ENCODE measurements at places on chromosomes 7 and 10. TPM values are rescaled to one million over a fixed set of nuclear protein-coding genes. Genes with fewer than 3 reads are reported as not detected.

Gene C10orf67
- total RNA-seq: not detected

GRCh38 chr7:126533715-126534114, 719.0 kb downstream of the GRM8 start:
- no peak for DNase-seq

DNA sequence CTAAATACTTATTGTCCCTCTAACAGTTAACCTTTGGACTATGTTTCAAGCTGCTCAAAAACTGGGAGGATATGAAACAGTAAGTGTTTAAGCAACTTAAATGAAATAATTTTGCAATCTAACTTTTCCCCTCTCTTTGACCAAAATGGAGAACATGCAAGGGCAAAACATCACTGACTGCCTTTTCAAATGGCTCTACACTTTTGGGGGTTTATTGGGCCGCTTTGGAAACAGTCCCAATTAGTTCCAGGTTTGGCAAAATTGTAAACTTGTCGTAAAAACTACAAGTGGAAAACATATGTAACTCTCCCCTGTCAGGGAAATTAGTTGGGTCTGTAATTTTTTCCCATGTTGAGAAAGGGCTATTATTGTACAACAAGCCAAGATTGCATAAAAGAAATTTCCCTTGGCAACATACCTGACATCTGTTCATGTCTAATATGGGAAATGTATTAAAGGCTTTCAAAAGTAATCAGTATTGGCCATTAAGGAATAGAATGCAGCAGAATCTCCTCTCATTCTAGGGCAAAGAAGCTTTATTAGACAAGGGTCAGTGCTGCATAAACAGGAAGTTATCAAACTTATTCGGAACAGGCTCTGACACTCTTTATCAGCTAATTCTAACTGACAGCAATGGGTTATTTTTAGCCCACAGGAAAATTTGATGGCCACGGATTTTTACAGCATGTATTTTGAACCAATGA, 157.9 kb downstream of the ARID5B start:
- peak; percentile 71 for DNase-seq

DNA sequence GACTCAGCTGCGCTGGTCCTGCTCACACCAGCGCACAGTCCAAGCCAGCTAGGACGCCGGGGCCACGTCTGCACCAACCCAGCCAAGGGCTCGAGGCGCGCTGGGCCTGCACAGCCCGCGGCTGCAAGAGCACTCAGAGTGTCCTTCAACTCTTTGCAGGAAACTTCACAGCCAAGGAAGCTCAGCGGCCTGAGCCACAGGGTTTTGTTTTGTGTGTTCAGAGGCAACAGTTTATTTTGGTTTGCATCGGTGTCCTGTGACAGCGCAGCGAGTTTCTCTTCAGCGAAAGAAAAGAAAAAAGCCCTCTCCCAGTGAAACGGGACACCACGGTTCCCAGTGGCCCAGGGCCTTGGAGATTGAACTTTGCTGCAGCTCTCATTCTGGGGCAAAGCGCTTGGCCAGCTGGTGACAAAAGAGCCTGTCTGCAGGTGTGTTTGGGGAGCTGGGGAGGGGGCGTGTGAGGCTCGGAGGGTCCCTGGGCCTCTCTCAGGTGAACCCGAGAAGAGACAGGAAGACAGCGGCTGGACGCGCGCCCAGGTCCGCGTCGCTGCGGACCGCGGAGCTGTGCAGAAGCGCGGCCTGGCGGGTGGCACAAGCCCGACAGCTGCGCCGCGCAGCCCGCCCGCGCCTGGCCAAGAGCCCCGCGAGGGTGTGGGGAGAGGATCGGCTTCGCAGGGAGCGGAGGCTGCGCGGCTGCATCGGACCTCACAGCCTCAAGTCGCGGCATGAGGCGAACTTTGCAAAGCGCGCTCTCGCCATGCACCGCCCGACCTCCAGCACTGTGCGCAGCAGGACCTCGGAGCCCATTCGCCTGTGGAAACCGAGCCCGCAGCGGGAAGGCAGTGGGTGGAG, 922 bp downstream of the CXCL12 start:
- peak; percentile 56 for DNase-seq

DNA sequence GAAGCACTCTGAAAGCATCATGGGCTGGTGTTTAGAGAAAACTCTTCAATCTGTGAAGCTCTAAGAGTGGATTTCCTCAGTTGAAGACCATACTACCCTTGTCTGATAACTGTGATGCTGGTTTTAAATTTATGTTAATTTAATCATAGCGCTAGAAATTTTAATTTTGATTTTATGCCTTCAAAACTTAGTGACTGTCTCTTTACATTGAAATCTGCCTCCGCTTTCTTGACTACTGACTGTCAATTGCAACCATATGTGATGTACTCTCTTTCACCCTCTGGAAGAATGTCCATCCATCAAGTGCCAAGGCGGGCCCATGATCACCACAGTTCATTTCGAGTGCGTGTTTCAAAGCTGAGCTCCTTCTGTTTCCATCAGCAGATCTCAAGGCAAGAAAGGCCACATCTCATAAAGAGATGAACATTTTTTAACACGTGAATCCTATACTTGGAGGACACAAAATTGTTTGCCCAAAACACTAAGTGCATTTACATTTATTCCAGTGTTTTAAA, 147.1 kb downstream of the ITGA8 start:
- no peak for DNase-seq

DNA sequence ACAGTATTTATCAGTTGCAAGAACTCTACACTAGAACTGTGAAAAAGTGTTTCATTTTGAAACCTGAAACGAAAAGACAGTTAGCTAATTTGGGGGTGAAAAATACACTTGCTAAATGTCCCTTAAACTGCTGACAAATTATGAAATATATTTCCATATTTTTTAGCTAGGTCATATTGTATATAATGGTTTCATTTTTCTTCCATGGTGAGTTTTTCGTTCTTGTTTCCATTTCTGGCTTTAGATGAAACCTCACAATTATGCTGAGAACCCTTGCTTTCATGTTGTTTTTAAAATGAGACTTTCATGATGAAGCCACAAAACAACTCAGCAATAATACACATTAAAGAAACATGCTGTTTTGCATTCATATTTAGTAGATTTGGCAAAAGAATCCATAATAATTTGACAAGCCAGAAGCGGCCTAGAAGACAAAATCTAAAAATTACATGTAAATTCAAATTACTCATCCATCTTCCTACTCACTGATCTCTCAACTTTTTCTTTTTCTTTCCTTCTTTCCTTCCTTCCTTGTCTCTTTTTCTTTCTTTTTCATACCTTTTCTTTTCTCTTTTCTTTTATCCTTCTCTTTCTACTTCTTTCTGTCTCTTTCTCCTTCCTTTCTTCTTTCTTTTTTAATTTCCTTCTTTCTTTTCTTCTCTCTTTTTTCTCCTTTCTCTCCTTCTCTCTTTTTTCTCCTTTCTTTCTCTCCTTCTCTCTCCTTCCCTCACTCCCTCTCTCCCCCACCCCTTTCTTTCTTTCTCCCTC, 46.5 kb upstream of the ITGB8 start:
- no peak for DNase-seq

GRCh38 chr10:124935946-124936345, 6.0 kb upstream of the ZRANB1 start:
- DNase-seq: no peak

GRCh38 chr10:1153251-1153763, 97.1 kb downstream of the WDR37 start:
- no peak for DNase-seq

Gene TLX1
- total RNA-seq: not detected

Gene PKD2L1
- total RNA-seq: not detected

DNA sequence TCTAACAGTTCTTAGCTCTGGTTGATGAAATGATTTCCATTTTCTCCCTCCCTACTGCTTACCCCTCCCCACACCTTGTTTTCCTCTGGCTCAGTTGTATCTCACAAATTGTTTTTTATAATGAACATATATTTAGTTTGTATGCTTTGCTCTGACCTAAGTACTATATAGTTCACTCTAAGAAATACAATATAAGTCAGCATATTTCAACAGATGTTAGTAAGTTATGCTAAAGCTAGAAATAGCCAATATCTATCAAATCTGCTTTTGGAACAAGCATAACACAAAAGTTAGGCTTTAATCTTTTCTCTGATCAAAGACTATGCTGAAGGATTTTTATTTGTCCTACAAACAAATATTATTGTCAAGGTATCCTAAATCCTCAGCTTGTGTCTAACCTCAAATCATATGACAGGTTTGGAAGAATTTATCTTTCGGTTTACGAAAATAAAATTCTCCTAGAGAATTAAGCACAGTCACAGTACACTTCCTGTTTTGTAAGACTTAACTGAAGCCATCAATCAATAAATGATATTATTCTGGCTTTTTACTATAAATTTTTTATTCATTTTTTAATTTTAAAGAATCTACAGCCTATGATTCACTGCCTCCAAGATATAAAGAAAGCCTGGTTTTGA, 67.0 kb downstream of the IMMP2L start:
- DNase-seq: no peak

DNA sequence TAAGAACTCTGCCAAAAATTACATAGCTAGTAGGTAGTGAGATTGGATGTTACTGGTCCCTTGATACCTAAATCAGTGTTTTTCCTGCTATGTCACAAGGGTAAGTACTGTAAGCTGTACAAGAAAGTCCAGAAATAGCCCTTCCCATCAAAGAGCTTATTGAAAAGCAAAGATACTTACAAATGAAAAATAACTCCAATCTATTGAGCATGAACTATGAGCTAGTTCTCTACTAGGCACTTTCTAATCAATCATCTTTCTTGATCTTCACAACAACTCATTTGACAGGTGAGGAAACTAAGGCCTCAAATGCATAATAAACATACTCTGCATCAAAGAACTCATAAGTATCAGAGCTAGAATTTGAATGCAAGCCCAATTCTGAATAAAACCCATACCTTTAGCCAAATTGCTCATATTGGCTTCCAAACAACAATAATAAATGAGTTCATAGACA, 249.8 kb upstream of the TCF7L2 start:
- DNase-seq: peak; percentile 65

- DNase-seq: no peak
These were observed 271.6 kb upstream of the SLC26A5 start for GRCh38 chr7:103717574-103717973.

GRCh38 chr7:66013938-66014337, 31.9 kb upstream of the GUSB start:
- DNase-seq: peak; percentile 65

Gene AGAP3
- total RNA-seq: 50.2 TPM

DNA sequence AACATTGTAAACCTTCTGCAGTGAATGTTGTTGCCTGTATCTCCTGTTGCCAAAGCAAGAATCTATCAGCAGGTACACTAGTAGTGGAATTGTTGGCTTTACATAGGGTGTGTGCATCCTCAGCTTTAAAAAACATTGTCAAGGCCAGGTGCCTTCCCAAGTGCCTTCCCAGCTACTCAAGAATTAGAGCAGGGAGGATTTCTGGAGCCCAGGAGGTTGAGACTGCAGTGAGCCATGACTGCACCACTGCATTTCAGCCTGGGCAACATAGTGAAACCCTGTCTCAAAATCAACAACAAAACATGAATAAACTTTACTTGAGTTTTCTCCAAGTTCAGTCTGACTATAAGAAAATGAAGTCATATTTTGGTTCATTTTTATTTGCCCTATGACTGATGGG, 217.3 kb downstream of the CCSER2 start:
- DNase-seq: no peak

GRCh38 chr10:15486404-15486803, 115.3 kb upstream of the FAM171A1 start:
- peak; percentile 98 for DNase-seq

Data from fibroblast of the aortic adventitia (primary cell).